ENCODE measurements at places on chromosomes 3 and 15. TPM values are rescaled to one million over a fixed set of nuclear protein-coding genes. Genes with fewer than 3 reads are reported as not detected.

The AADACL2 gene
- total RNA-seq: not detected

The DHX36 gene
- total RNA-seq: 48.4 TPM

The GPR15 gene
- not detected for total RNA-seq

The FYCO1 gene
- 28.1 TPM for total RNA-seq

The SPTSSB gene
- total RNA-seq: not detected

The OR5K1 gene
- not detected for total RNA-seq

The CELSR3 gene
- 9.6 TPM for total RNA-seq

The GUCA1C gene
- total RNA-seq: not detected

The CSPG5 gene
- 2.8 TPM for total RNA-seq

The ECE2 gene
- total RNA-seq: not detected

Data from chondrocyte (in vitro differentiated cells).